Activated CD8-positive, alpha-beta memory T cell treated with anti-CD3 and anti-CD28 coated beads for 4 hours (primary cell): ENCODE measurements at places on chromosomes 7 and 10.

GRCh38 chr7:158758586-158759244, 54.1 kb upstream of the NCAPG2 start:
- no peak for DNase-seq

GRCh38 chr7:80611779-80612178, 26.7 kb upstream of the CD36 start:
- no peak for DNase-seq

DNA sequence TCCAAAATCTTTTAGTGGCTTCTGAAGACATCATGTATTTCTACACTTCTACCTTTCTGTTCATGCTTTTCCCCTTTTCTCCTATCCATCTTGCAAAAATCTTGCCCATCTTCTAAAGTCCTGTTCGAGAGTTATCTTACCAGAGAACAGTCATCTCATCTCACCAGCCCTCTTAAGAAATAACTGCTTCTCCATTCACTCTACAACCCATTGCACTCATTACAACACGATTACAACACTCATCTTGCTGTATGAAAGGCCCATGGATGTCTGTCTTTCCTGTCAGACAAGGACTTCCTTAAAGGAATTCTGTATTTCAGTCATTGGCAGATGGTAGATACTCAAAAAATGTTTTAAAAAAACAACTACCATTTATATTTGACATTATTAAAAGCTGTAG, 30.8 kb downstream of the ZNF438 start:
- DNase-seq = no peak

GRCh38 chr7:69691327-69691726, 93.1 kb downstream of the AUTS2 start:
- no peak for DNase-seq

DNA sequence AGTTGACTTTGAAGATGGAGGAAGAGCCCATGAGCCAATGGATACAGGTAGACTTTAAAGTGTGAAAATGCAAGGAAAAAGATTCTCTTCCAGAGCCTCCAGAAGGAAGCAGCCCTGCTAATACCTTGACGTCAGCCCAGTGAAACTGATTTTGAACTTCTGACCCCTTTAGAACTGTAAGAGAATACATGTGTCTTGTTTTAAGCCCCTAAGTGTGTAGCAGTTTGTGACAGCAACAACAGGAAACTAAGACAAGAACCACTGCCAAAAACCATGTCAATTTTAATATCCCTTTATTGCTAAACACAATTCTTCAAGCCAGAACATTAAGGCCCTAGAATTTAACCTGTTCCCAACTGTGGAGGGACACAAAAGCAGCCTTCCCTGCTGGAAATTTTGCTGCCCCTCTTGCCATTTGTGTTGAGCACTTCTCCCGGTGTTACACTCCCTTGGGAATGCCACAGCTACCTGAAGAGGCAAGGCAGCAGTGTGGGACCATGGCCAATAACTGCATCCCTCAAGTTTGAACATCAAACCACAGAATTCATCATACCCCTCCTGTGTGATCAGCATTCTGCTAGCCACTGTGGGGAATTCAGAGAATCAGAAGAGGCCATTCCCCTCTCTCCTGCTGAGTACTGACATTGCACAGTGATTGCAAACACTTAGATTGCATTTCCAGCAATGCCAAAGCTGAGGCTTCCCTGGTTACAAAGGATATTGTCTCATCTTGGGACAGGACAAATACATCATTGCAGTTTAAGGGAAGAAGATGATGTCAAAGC, 12.3 kb upstream of the CCDC172 start:
- DNase-seq = no peak
